ENCODE measurements at places on chromosomes 2 and 18.
A peak's percentile ranks its signal among the peaks of the same experiment; 100 is the strongest.

GRCh38 chr2:54665436-54665856, 58.0 kb upstream of the EML6 start:
- peak; percentile 57 for DNase-seq

GRCh38 chr2:196957881-196958525, 31.5 kb upstream of the PGAP1 start:
- DNase-seq, result no peak

GRCh38 chr2:191228861-191229260, 16.3 kb upstream of the MYO1B start:
- DNase-seq, result no peak

GRCh38 chr2:70094171-70094977, 7.1 kb downstream of the PCBP1 start:
- DNase-seq, result peak; percentile 22

DNA sequence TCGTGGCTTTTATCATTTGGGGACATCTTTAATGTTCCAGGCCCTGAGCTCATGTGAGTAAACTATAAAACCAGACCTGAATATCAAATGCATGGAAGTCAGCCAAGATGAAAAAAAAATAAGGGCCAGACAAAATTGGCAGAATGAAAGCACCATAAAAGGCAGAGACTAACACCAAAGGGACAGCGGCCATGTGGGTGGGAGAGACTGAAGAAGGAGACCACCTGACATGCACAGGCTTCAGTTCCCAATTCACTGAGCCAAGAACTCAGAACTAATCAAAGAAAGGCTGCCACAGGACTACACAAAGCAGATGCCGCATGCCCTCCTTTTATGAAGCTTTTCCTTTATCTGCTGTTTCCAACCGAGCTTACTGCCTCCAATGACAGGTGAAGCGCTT, 267.1 kb downstream of the RAD51AP2 start:
- no peak for DNase-seq

DNA sequence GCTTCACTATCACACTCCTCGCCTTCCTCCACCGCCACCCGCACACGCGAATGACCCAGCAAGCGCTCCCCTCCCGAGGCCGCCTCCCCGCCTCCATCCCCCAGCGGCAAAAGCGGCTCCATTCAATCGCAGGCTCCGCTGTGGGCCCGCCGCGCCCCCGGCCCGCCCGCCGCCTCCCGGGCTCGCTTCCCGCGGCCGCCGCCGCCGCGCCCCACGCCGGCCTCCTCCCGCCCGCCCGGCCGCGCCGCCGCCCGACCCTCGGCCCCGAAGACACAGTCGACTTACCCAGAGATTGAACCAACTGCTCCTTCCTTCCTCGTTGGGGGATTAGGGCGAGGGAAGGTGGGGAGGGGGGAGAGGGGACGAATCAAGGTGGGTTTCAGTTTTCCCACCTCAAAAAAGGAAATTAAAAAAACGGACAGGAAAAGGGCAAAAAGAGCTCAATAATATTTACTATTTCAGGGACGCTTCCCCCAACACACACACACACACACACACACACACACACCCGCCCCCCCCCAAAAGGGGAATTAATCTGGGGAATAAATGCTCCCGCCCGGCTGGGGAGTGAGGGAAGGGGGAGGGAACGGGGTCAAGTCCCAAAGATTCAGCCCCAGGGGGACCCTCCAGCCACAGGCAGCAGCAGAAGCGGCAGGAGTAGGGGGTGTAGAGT, 743 bp downstream of the XPO1 start:
- peak; percentile 49 for DNase-seq

- no peak for DNase-seq
Observed at GRCh38 chr2:102143450-102143985, 972 bp downstream of the IL1R1 start.

- no peak for DNase-seq
Observed at GRCh38 chr2:152929628-152930027, 211.2 kb downstream of the ARL6IP6 start.

GRCh38 chr2:101872480-101872879, 119.3 kb upstream of the IL1R2 start:
- DNase-seq, result no peak

GRCh38 chr2:191670076-191670475, 7.9 kb upstream of the NABP1 start:
- no peak for DNase-seq

DNA sequence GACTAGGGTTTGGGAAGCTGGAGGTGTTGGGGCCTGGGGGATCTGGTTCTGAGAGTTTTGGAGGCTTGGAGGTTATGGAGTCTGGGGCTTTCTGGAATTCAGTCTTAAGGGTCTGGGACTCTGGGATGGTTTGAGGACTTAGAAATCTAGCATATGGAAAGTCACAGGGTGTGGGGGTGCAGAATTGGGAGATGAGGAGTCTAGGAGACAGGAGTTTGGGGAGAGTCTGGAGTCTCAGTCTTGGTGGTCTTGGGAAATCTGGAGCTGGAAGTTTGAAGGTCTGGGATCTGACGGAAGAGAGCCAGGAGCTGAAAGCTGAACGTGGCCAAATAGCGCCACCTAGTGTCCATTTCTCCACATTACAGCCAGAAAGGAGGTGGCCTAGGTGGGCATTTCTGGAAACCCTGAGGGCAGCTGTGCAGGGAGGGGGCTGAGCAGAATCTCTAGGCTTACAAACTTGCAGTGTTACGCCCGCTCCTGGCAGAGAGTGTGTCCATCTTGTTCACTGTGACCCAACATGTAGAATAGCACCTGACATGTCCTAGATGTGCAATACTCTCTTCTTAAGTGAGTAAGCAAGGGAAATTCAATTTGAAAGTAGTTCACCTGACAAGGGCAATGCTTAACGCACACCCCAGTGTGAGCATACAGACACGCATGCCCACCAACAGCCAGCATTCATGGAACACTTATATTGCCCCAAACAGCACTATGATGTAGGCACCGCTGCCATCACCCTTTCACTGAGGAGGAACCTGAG, 204.8 kb downstream of the TFCP2L1 start:
- DNase-seq, result peak; percentile 33

GRCh38 chr2:240220371-240220770, 79.9 kb upstream of the OTOS start:
- DNase-seq, result no peak

- no peak for DNase-seq
Observed at GRCh38 chr2:189440644-189440946, 679 bp upstream of the WDR75 start.

DNA sequence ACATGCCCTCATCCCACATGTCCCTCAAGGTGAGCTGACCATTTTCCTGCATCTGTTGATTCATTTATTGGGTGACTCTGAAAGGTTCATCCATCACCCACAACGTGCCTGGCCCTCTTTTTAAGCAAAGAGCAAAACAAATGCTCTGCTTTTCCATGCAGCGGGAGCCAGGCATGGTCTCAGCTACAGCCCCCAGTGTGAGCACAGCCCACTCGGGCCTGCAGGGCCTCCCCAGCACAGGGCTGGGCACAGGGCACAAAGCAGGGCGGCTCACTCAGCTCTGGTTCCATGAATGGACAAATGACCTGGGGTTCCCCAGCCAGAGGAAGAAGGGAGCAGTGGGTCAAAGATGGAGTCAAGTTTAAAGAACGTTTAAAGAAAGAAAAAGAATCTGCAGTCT, 24.1 kb upstream of the OTOS start:
- DNase-seq, result no peak

DNA sequence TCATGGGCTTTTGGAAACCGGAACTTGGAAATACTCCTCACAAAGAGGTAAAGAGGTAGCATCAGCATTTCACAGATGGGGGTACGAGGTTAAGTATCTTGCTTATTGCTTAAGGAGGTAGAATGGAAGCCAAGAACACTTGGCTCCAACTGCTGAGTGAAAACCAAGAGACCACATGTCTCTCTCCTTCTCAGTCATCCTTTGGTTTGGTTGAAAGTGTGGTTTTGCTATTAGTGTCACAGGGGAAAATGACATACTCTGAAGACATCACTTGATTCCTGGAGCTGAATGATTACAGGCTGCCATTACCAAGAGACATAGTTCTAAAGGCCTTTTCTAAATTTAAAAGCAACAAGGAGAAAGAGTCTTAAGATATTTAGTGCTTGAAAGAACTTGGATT, 41.5 kb downstream of the ANTXR1 start:
- DNase-seq, result no peak

DNA sequence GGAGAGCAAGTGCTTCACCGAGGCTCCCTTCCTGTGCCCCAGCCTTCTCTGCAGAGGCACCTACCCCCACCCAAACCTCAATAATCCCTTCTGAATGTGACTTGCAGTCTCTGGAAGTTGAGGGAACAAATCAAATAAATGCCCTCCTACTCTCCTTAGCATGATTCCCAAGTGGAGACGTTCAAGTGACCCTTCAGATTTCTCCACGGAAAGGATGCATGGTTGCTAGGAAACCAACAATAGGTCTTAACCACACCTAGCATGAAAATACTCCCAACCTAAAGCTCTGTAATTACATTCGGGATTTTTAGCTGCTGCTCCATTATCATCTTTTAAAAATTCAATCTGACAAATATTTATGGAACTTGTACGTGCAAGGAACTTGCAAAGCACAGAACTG, 50.2 kb upstream of the CABLES1 start:
- no peak for DNase-seq

DNA sequence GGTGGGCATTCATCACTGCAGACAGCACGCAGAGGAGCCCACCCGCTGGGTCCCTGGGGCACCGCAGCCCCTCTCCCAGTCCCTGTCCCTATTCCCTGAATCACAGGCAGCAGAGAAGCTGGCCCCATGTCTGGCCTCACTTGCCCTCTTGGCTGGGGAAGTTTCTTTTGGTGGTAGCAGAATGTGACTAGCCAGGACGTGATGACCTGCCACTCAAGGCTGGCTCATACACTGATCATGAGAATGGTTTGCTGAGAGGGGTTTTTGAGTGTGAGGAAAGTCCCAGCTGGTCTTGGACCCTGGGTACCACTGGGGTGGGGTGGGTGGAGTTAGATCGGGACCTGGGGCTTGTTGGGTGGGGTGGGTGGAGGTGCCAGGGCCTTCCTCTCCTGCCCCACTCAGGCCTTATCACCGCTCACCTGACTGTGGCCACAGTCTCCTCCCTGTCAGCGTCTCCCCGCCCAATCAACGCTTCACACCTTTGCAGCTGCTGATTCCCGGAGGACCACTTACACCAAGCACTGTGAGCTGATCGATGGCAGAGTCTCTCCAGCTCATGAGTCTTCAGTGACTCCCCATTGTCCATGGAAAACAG, 28.9 kb upstream of the FOSL2 start:
- peak; percentile 23 for DNase-seq

GRCh38 chr2:63790906-63791305, 50.8 kb upstream of the UGP2 start:
- no peak for DNase-seq

DNA sequence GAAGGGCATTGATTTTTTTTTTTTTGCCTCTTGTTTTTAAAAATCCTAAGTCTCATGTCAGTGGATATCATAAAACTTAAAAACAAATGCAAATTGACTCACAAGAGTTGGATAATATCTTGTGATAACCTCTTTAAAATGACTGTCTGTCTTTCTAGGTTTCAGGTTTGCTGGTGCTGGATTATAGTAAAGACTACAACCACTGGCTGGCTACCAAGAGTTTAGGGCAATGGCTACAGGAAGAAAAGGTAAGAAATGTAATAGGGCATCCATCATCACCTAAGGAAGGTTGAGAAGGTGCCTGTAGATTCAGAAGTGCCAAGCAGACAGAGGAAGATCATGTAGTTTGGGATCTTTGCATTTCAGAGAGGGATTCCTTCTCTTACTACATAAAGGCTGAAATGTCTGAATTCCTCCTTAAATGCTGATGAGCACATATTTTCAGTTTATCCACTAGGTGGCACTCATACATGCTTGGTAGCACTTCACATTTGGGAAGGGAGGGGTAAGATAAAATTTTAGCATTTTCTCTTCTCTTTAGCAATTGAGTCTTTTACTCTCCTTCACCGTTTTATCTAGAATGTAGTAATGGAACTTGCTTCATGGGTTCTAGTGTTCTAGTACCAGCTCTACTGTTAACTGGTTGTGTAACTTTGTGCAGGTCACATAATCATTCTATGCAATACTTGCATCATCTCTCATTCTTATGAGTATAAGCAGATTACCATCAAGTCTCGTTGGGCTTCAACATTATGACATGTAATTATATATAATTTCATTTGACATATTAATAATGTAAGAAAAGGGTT, 21.1 kb downstream of the CPS1 start:
- DNase-seq, result peak; percentile 39

DNA sequence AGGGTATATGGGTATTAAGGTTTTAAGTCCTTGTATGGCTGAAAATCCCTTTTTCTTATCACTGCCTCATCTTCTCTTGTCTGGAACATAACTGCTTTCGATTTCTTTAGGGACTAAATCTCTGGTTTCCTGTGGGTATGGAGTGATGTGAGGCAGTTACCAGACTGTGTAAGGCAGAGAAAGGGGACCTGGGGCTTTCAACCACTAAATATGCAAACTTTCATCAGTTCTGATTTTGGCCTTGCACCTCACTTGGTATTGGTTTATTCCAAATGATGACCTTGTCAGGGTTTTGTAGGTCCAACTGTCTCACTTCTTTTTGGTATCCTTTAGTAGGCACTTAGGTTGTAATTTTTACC, 9.3 kb downstream of the MAP4K4 start:
- DNase-seq, result no peak

DNA sequence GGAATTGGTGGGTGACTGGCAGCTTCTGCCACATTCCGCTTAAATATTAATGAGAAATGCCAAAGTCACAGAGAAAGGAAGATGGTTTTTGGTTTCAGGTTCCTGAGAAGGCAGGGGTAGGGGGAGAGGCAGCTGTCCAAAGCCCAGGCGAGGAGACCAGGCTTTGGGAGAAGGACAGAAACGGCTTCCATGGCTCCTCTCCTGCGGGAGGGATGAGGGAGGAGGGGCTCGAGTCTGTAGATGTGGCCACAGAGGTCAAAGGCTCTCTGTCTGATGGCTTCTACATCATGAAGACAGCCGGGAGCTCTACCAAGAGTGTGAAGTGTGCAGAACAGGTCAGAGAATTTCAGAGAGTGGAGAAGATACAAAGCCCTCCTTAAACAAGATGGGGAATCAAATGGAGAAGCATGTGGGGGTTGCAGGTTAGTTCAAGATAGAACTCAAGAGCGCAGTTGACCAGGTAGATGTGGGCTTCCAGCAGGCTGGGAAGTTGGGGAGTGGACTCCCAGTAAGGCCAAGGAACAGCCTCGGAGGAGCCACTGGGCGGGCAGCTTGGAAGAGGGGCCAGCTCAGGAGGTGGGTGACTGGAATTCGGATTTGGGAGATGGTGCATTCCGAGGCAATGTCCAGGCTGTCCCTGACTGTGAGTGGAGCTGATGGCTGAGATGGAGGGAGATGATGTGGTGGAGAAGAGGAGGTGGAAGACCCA, 23.8 kb upstream of the HPCAL1 start:
- DNase-seq, result no peak

- DNase-seq, result no peak
Observed at GRCh38 chr2:127737892-127738291, 36.6 kb downstream of the SFT2D3 start.
